ENCODE measurements at places on chromosomes 5 and 9.
A peak's percentile ranks its signal among the peaks of the same experiment; 100 is the strongest.

DNA sequence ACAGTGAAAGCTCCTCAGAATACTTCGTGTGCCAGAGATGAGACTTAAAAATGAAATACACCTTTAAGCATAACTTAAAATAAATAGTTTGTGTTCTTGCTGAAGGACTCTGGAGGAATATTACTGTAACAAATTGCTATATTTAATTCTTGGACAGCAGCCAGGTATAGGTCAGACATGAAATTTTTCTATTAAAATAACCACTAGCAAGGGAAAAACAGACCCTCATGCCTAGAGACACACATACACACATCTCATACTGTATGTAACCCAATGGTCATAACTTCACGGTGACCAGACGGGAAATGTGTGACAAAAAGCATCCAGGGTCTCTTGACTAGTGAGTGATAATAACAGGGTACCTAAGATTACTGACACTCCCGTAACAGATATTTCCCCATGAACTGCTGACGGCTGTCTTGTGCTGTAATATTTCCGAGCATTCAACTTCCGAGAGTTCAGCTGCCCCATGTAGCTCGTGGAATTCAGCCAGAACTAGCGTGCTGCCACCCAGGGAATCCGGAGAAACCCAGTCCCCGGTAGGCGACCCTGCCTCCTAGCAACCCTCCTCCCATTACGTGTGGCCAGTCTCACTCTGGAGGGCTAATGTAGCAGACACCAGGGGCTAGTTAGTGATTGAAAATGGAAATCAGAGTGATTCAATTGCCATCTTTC, 2295.1 kb upstream of the WWC1 start:
- DNase-seq: no peak

- no peak for DNase-seq
Observed at GRCh38 chr9:125238127-125238914, 2.8 kb downstream of the HSPA5 start.

DNA sequence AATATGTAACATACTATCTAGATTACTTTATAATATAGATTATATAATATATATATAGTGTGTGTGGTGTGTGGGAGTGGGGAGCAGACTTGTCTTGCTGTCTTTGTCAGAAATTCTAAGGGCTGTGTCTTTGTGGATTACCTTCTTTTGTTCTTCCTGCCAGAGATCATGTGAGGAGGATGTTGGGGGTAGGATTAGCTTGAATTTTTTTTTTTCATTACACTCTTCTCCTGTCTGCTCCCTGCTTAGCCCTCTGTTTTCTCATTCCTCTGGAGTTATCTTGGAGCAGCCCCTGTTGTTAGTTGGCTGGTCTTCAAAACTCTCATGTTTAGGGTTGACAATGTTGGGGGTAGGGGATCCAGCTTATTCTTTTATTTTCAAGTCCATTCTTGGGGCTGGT, 21.0 kb upstream of the C9orf40 start:
- DNase-seq: no peak

DNA sequence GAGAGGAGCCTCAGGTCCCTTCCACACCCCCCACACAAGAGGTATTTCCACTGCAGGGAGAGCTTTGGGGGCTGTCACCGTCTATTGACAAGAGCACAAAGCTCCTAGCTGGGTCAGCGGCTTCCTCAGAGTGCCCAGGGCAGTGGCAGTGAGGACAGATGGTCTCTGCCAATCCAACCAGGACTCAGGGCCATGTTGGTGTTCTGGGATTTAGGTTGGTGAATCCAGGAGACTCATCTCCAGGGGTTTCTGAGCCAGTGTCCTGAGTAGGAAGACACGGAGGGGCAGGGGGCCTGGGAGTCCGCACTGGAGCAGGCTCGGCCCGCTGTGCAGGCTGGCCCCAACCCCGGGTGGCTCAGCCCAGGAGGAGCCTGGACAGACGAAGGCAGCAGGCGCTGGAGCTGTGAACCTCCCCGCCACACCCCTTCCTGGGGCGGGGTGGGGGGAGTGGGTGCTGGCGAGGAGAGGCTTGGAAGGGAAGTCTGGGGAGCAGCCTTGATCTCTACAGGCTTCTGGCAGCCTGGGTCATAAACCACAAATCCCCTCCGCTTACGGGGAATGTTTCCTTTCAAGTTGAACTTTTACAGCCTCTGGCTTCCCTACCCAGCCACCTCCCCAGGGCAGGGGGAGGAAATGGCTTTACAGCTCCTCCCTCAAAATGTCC, 19.6 kb downstream of the CRB2 start:
- DNase-seq: no peak

DNA sequence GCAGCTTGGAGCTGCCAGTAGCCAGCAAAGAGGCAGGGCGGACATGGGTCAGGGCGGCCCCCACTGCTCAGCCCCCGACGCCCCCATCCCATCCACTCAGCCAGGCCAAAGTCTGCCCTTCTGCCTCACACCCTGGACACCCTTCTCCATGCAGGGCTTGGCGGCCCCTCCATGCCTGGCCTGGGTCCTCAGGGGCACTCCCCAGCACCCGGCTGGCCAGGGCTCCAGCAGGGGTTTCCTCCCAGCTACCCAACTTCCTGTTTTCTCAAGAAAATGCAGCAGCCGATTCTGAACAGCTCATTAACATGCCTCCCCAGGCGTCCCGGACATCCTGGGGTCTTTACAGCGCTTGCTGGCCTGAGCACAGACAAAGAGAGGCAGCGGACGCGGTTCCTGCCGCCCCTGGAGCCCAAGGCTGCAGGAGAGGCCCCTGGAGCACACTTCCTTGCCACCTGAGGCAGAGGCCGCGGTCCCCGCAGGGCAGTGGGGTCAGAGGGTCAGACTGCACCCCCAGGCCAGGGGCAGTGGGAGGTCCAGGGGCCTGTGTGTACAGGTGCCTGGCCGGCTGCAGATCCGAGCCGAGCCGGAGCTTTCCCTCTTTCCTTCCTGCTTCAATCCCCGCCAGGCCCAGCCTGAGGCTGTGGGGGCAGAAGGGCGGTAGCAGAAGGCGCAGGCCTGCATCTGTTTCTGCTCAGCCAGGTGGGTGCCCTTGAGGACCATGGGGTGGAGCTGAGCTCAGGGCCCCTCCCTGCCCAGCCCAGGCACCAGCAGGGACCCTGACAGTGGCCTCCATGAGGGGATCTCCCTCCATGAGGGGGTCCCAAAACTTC, 18.7 kb upstream of the NRARP start:
- no peak for DNase-seq

DNA sequence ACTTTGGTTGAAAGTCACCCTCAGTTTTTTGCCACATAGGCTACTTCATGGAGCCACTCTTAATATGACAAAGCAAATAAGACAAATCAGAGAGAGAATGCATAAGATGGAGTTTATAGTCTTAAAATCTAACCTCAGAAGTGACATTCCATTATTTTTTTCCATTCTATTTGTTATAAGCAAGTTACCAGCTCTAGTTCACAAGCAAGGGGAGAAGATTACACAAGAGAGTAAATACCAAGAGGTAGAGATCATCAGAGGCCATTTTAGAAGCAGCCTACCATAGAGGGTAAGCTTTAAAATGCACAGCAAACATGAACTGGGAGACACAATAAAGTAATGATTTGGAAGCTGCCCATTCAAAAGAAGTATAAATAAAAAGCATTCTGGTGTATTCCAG, 651.3 kb upstream of the MEF2C start:
- DNase-seq: no peak

DNA sequence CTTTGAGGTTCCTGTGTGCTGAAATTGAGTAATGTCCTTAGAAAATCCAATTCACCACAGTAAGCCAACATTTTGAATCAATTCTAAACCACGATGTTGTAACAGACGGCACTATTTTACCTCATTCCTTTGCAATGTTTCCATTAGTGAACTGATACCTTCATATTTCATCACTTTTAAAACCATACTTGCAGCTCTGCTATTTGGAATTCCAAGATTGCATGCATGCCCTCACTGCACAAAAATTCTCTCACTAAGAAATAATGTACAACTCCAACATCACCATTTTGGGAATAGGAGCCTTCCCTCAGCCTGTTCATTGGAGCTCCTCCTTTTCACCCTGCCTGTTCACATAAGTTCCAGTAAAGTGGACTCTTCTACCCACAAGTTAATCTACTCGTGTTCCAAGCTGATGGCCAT, 74.8 kb upstream of the TGFBR1 start:
- DNase-seq: peak; percentile 28

DNA sequence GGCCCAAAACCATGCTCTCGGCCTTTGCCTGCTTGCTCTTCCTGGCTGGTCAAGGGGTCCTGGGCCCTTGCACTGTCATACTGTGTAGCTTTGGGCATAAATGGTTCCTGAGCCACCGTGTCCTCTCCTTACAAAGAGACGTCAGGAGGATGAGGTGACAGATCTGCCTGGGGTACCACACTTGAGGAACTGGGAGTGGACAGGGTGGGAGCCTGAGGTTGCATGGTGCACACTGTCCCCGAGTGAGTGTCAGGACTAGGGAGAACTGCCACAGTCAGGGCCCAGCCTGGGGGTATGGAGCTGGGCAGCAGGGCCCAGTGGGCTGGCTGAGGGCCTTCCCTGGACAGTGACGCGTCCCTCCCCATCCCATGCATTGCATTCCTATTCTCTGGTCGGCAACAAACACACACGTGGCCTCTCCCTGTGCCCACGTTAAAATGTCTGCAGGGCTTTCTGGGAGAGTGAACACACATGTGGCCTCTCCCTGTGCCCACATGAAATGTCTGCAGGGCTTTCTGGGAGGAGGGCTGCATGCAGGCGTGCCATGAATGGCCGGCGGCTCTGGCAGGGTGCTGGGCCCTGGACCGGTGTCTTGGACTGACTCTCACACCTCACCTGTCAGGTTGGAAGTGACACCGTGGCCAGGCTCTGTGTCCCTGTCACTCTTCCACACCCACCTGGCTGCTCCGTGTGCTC, 122.1 kb upstream of the COL5A1 start:
- no peak for DNase-seq

GRCh38 chr5:123476731-123477130, 35.2 kb upstream of the CSNK1G3 start:
- DNase-seq: no peak

DNA sequence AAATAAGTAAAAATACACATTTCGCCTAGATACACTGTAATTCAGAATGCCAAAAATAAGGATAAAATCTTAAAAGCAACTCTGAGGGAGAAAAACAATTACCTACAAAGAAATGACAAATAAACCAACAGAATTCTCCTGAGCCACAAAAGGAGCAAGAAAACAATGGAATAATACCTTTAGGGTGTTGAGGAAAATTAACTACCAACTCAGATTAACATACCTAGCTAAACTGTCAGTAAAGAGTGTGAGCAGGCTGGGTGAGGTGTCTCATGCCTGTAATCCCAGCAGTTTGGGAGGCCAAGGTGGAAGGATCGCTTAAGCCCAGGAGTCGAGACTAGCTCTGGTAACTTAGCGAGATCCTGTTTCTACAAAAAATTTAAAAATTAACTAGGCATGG, 81.5 kb downstream of the C9orf50 start:
- no peak for DNase-seq

DNA sequence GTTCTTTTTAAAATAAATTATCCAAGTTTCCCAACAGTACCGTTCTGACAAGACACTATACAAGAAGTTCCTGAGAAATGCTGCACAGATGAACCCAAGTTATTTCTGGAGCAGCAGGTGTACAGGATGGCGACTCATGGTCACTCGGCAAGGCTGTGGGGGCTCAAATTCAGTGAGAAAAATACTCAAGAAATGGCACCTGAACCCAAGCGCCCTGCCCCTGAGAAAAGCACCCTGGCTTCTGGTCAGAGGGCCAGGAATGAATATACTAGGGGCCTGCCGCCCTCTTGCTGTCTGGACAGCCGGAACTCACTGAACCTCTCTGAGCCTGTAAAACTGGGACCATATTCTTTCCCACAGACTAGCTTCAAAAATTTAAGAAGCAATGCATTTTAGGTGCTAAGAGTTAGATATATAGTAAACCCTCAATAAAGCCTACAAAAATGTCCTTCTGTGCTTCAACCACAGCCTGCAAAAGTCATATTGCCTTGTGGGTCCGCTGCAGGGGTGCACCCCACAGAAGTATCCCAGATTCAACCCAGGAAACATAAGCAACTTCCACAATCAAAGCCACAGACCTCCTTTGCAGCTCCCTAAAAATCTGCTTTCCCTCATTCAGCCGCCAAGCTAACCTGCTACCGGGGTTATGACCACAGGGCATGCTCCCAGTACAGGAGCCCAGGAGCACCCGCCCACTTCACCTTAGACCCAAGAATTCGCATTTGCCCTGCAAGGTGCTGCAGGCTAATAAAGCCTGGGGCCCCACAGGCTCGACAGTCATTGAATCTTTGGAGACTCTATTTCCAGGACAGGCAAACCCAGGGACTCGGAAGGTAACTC, 1.4 kb downstream of the RAPGEF1 start:
- DNase-seq: no peak

DNA sequence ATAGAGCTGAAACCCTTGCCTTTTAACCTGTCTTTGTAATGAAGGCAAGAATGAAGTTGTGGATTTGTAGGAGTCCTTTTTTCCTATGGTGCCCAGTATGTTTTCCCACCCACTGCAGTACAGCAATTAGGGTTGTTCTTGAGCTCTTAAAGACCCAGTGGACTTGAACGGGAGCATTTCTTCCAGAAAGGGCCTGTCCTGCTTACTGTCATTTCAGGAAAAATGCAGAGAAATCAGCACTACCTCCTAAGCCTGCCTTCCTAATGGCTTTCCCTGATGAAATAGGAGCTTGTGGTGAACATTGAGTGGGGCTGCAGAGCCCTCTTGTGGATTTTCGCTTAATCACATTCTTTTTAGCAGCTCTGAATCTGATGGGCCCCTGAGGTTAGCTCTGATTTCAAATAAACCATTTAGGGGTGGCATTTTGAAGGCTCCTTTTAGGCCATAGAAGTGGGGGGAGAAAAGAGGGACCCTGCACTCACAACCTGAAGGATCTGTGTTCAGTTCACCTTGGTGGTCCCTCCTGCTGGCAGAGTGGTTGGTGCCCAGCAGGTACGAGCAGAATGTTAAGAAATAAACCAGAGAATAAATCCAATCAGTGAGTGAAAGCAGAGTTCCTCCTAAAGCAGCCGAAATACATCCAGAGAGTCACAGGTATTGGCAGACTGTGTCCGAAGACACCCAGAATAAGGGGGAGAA, 188.0 kb upstream of the KLF9 start:
- peak; percentile 57 for DNase-seq

GRCh38 chr5:137075163-137075970, 423.8 kb downstream of the SPOCK1 start:
- peak; percentile 73 for DNase-seq

DNA sequence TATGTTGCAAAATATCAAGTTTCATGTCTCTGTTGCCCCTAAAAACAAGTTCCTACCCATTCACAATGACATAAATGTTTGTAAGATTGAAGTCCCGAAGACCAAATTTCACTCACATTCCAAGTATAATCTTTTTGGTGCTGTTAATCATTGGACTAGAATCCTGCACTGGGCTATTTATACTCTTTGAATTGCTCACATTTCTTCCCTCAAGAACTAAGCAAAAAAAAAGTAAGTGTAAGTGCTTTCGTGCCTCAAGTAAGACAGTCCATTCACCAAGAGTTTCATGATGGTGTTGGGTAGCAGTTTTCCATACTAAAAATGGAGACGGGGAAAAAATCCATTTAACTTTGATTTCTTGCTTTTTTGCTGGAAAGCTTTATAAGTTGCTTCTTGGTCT, 242.3 kb downstream of the EBF1 start:
- no peak for DNase-seq

Data from HTR-8/SVneo (cell line).